ENCODE measurements at places on chromosomes 12 and 14. TPM values are rescaled to one million over a fixed set of nuclear protein-coding genes. Genes with fewer than 3 reads are reported as not detected.

Gene PROX2
- not detected for total RNA-seq

Gene GYS2
- not detected for total RNA-seq

Gene PIK3C2G
- not detected for total RNA-seq

Gene IL26
- 4.5 TPM for total RNA-seq

Gene ASPG
- 0.13 TPM for total RNA-seq

Gene MLXIP
- total RNA-seq: 11.8 TPM

Gene TM7SF3
- 56.2 TPM for total RNA-seq

Gene MGST1
- 84.7 TPM for total RNA-seq

Gene LUM
- total RNA-seq: 7,416 TPM

Gene CACNB3
- total RNA-seq: 21.4 TPM

Gene MYF5
- total RNA-seq: not detected

Gene KRT5
- total RNA-seq: not detected

Gene SH2B3
- total RNA-seq: 19.9 TPM

Gene CCDC88C
- under 0.01 TPM for total RNA-seq

Gene CELA1
- total RNA-seq: not detected

Gene ST8SIA1
- 17.4 TPM for total RNA-seq

Gene CYP46A1
- 1.1 TPM for total RNA-seq

Gene ACSM4
- not detected for total RNA-seq

Gene UBR7
- total RNA-seq: 27.2 TPM

Gene PLEKHG7
- total RNA-seq: not detected

Gene IPO8
- 43.8 TPM for total RNA-seq

Gene PLCZ1
- total RNA-seq: not detected

Gene KRT75
- total RNA-seq: 1.4 TPM

Gene STYX
- 35.7 TPM for total RNA-seq

Gene FAM186B
- total RNA-seq: 0.39 TPM

Gene CDCA3
- total RNA-seq: 18.7 TPM

Gene CSRP2
- 4.0 TPM for total RNA-seq

Gene C12orf50
- total RNA-seq: not detected

Gene SAV1
- 47.6 TPM for total RNA-seq

Gene TCTN2
- total RNA-seq: 29.0 TPM

Gene KRT82
- not detected for total RNA-seq

Gene SYT1
- 1.5 TPM for total RNA-seq

Gene KRT86
- 2.0 TPM for total RNA-seq

Gene BCAT1
- total RNA-seq: 150 TPM

Gene GSG1
- total RNA-seq: not detected

Gene LRTM2
- not detected for total RNA-seq

Gene SERPINA12
- not detected for total RNA-seq

Gene FSCB
- not detected for total RNA-seq

Gene ACOT4
- total RNA-seq: 2.2 TPM

Gene SERPINA9
- 0.43 TPM for total RNA-seq

Gene TMCC3
- total RNA-seq: under 0.01 TPM

Gene PTPRB
- total RNA-seq: 0.32 TPM

Gene CLEC6A
- not detected for total RNA-seq

Gene MANSC4
- not detected for total RNA-seq

Gene TSHR
- total RNA-seq: under 0.01 TPM

Gene NINJ2
- 5.6 TPM for total RNA-seq

Gene TGM1
- 1.1 TPM for total RNA-seq

Gene CLEC1B
- not detected for total RNA-seq

Gene MYH6
- total RNA-seq: not detected

Gene PAH
- total RNA-seq: not detected

Gene PPP4R4
- total RNA-seq: 6.6 TPM

Gene MYO1H
- not detected for total RNA-seq

Gene FOXG1
- total RNA-seq: under 0.01 TPM

Gene TAS2R20
- 6.7 TPM for total RNA-seq

Gene TAS2R13
- total RNA-seq: 4.5 TPM

Gene KLRC2
- not detected for total RNA-seq

Gene ANAPC5
- total RNA-seq: 148 TPM
